ENCODE measurements at places on chromosomes 13 and 19. TPM values are rescaled to one million over a fixed set of nuclear protein-coding genes. Genes with fewer than 3 reads are reported as not detected.

Gene SIGLEC5
- total RNA-seq: not detected

Gene ZIM2
- not detected for total RNA-seq

Gene ADGRE3
- not detected for total RNA-seq

- DNase-seq: no peak
Observed at GRCh38 chr13:26919311-26919710, 158.7 kb upstream of the GPR12 start.
